ENCODE measurements at places on chromosomes 16 and 17.

DNA sequence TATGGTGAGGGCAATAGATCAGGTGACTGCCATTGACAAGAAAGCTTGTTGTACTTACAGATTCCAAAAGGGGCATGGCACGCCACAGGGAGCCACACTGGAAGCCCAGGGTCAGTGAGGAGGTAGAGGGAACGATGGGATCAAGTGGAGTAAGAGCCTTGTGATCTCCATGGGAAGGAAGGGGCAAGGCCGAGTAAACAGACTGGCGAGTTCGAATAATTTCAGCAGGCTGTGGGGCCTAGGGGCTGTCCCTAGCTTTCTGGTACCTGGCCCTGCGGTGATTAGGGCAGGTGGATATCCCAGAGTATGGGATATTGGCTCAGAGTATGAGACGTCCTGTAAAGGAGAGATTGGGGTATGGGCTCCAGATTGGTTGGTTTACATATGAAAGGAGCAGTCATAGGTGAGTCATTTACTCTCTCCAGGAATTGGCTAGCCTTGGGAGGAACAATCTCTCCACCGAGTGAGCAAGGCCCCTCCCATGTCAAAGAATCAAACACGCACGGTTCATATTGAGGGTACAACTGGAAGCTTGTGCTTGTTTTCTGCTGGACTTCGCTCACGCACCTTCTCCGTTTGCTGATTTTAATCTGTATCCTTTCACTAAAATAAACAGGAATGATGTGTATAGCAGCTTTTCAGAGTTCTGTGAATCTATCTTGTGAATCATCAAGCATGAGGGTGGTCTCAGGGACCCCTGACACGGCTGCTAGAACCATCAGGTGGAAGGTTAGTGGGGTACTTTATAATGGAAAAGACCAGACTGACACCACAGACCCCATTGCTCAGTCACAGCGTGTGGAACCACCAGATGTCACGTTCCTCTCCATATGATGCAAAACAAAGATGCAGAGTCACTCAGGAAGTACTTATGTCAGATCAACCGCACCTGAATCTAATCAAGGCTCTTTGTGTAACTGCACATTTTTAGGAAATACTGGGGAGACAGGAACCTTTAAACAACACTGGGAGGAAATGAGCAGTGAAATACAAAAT lies 27.9 kb downstream of the GABARAPL2 start:
- no peak for DNase-seq

- no peak for DNase-seq
Measured at GRCh38 chr17:2978991-2979390, 84.4 kb downstream of the OR1D5 start.

DNA sequence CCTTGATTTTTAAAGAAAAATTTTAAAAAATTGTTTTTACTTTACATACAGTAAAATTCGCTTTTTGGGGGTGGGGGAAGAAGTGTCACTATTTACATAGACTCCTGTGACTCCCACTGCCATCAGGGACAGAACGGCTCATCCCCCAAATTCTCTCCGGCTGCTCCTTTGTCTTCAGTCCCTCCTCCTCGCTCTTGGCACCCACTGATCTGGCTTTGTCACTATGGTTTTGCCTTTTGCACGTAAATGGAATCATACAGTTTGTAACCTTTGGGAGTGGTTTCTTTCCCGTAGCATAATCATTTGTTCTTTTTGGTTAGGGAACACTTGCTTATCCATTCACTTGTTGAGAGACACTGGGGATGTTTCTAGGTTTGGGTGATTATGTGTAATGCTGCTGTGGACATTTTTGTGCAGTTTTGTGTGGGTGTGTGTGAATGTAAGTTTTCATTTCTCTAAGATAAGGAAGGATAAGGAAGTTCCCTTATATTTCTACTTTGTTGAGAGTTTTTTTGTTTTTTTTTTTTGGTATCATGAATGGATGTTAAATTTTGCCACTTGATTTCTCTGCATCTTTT lies 27.4 kb downstream of the RAB11FIP4 start:
- DNase-seq: no peak

- DNase-seq: no peak
Measured at GRCh38 chr17:47072886-47073285, 93.8 kb upstream of the RPRML start.

DNA sequence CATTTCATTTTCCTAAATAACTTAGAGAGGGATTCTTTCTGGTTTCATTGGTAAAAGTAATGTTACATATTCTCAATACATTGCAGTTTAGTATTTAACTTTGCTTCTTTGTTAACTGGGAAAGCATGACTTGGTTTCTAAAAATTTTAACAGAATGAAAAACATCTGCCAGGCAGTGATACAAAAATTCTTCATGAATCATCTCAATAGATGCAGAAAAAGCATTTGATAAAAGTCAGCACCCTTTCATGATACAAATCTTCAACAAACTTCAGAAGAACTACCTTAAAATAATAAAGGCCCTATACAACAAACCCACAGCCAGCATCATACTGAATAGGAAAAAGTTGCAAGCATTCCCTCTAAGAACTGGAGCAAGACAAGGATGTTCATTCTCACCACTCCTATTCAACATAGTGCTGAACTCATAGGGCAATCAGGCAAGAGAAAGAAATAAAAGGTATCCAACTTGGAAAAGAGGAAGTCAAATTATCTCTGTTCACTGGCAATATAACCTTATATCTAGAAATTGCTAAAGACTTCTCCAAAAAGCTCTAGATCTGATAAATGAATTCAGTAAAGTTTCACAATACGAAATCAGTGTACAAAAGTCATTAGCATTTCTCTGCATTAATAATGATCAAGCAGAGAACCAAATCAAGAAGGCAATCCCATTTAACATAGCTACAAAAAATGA lies 50.4 kb downstream of the SLFN5 start:
- no peak for DNase-seq

Measured in forelimb muscle (tissue), 1 donor.